ENCODE measurements at places on chromosomes 13 and 19. TPM values are rescaled to one million over a fixed set of nuclear protein-coding genes. Genes with fewer than 3 reads are reported as not detected.
A peak's percentile ranks its signal among the peaks of the same experiment; 100 is the strongest.

Gene SBSN
- not detected for total RNA-seq

Gene IGSF23
- total RNA-seq, result not detected

Gene SRRM5
- 0.32 TPM for total RNA-seq

Gene SLC7A9
- not detected for total RNA-seq

Gene BTBD2
- 90.1 TPM for total RNA-seq

Gene NLRP7
- total RNA-seq, result not detected

Gene PEG3
- total RNA-seq, result 6.1 TPM

Gene HRC
- total RNA-seq, result not detected

Gene ELSPBP1
- total RNA-seq, result not detected

Gene WDR18
- 65.7 TPM for total RNA-seq

Gene SLC25A30
- 1.9 TPM for total RNA-seq

GRCh38 chr19:1324249-1324805 lies 38.7 kb downstream of the EFNA2 start:
- H3K36me3 ChIP-seq, result no peaks in the 10 kb centered on the region
- no peak for DNase-seq
- H3K27me3 ChIP-seq, result peaks cover 11% of the 10 kb centered on the region
- peak overlapping the region; percentile 36 for H3K4me3 ChIP-seq

DNA sequence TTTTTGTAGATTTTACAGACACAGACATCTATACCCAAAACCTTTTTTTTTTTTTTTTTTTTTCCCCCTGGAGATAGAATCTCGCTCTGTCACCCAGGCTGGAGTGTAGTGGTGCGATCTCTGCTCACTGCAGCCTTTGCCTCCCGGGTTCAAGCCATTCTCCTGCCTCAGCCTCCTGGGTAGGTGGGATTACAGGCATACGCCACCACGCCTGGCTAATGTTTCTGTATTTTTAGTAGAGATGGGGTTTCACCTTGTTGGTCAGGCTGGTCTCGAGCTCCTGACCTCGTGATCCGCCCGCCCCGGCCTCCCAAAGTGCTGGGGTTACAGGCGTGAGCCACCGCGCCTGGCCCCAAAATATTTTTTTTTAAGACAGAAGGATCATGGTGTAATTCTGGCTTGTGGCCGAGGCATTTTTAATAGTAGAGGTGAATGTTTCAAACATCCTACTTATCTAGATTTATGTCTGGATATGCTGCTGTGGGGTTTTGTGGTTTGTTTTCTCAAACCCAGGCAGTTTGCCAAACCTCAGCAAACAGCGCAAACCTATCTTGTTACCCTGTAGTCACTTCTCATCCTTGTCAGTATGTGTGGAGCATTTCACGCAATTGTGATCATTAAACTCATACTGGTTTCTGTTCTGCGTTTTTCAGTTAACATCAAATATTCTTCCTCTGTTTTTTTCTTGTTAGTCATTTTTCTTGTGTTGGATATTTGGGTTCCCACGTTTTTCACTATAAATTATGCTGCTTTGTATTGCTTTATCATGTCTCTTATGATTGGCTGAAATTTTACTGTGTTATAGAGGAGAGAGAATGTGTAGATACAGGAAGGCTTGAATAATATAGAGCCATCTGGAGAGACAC lies 36.2 kb upstream of the GARRE1 start:
- DNase-seq, result no peak
- peak overlapping the region; percentile 35 for H3K27ac ChIP-seq
- H3K36me3 ChIP-seq, result peaks cover 62% of the 10 kb centered on the region
- H3K27me3 ChIP-seq, result no peaks in the 10 kb centered on the region

DNA sequence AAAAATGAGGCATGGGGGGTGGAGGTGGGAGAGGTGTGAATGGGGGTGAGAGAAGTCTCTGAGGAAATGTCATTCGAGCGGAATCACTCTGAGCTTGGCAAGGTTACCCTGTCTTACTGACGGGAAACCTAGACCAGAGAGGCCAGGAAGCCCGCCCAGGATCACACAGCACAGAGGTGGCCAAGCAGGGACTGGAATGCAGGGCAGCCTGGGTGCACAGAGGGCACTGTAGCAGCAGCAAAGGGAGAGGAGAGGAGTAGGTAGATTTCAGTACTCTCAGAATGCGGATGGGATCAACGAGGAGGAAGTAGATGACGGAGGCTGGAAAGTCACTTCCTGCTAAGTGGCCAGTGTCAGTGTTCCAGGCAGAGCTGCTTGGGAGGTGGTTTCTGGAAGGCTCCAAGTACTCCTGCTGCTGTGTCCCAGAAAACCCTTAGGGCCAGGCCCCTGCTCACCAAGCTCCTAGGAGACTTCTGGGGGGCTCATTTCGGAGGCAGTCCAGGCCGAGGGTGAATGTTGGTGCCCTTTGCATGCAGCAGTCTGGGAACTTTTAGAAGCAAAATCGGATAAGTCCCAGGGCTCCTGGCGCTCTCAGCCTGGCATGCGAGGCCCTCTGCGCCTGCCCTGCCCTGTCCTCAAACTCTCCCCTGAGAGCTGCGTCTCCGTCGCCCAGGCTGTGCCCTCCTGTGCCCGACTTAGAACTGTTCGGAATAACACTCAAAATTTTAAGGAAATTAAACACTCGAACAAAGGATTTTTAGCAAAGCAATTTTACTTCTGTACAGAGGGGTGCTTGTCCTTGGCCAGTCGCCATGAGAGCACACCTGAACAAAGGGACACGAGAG lies 33.5 kb downstream of the DNM2 start:
- H3K36me3 ChIP-seq, result no peaks in the 10 kb centered on the region
- H3K27ac ChIP-seq, result peak overlapping the region; percentile 70
- peaks cover 13% of the 10 kb centered on the region for H3K4me1 ChIP-seq
- no peak overlapping the region for H3K4me3 ChIP-seq
- no peaks in the 10 kb centered on the region for H3K27me3 ChIP-seq

DNA sequence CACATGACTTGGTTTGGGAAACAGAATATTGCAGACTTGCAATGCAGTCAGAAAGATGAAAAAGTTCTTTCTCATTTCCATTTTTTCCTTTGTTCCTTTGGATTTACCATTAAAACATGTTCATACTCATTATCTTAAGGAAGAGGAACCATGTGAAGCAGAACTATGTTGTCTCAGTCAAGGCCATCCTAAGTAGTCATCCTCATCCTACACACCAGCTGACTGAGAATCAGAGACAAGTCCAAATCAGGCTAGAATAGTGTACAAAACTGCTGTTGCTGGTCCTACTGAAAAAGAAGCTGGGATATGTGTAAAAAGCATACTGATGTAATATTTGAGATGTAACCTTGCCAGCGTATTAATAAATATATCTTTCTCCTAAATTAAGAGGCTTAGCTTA lies 433.4 kb downstream of the SLITRK5 start:
- no peak for DNase-seq
- no peaks in the 10 kb centered on the region for H3K27me3 ChIP-seq
- H3K36me3 ChIP-seq, result no peaks in the 10 kb centered on the region
- no peaks in the 10 kb centered on the region for H3K4me1 ChIP-seq

DNA sequence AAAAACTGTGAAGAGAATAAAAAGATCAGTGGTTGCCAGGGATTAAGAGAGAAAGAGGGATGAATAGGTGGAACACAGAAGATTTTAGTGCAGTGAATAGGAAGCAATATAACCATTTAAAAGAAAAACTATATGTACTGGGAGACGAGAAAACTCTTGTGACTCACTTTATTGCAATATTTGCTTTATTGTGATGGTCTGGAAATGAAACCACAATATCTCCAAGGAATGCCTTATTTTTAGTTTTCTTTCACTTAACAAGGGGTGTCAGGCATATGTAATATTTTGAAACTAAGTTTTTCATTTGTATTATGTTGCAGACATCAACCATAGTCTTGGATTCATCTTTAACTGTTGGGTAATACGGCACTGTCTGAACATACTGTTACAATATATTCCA lies 1308.2 kb downstream of the PCDH9 start:
- no peaks in the 10 kb centered on the region for H3K4me1 ChIP-seq
- no peaks in the 10 kb centered on the region for H3K27me3 ChIP-seq
- H3K27ac ChIP-seq, result no peak overlapping the region
- no peak for DNase-seq
- H3K36me3 ChIP-seq, result no peaks in the 10 kb centered on the region

DNA sequence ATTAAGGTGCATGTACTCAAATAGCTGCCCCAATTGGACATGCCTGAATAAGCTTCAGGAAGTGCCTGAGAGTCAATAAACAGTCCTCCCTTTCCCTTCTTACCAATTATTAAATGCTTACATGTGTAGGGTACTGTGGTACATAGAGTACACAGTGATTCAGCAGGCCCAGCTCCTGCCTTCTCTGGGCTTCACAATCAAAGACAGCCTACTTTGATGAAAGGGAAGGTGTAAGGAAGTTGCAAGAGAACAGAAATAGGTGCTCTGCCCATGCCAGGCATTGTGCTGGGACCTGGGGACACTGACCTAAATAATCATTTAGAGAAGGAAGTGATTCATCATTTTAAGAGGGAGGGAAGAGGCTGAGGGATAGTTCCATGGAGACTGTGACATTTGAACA lies 17.2 kb downstream of the FRY start:
- no peaks in the 10 kb centered on the region for H3K36me3 ChIP-seq
- peaks cover 15% of the 10 kb centered on the region for H3K4me1 ChIP-seq
- H3K4me3 ChIP-seq, result no peak overlapping the region
- no peak overlapping the region for H3K27ac ChIP-seq
- H3K27me3 ChIP-seq, result no peaks in the 10 kb centered on the region
- no peak for DNase-seq

GRCh38 chr19:6021878-6022569 lies 44.1 kb upstream of the RANBP3 start:
- peak overlapping the region; percentile 46 for H3K27ac ChIP-seq
- no peaks in the 10 kb centered on the region for H3K36me3 ChIP-seq
- no peak overlapping the region for H3K4me3 ChIP-seq
- peaks cover 5% of the 10 kb centered on the region for H3K4me1 ChIP-seq

DNA sequence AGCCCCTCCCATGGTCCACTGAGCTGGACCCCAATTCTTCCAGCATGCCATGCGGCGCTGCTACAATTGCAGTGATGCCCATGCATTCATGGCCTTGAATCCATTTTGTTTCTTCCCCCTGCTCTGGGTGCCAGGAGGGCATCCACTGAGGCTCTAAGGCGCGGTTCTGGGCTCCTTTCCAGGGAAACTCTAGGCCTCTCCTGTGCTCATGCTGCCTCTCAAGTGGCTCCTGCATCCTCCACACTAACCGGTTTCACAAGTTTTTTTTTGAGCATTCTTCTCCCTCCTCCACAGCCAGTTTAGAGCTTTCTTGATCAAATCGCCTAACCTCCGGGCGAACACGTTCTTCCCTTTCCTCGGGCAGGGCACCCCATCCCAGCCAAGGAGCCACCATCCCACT lies 69.1 kb upstream of the FLT1 start:
- H3K4me1 ChIP-seq, result no peaks in the 10 kb centered on the region
- H3K4me3 ChIP-seq, result no peak overlapping the region
- no peak for DNase-seq
- H3K27ac ChIP-seq, result no peak overlapping the region

- H3K27ac ChIP-seq, result peak overlapping the region; percentile 78
- no peak for DNase-seq
- peaks cover 19% of the 10 kb centered on the region for H3K36me3 ChIP-seq
- H3K27me3 ChIP-seq, result no peaks in the 10 kb centered on the region
- peaks cover 24% of the 10 kb centered on the region for H3K4me1 ChIP-seq
These were observed 3.3 kb downstream of the PPP5C start for GRCh38 chr19:46350029-46350757.

DNA sequence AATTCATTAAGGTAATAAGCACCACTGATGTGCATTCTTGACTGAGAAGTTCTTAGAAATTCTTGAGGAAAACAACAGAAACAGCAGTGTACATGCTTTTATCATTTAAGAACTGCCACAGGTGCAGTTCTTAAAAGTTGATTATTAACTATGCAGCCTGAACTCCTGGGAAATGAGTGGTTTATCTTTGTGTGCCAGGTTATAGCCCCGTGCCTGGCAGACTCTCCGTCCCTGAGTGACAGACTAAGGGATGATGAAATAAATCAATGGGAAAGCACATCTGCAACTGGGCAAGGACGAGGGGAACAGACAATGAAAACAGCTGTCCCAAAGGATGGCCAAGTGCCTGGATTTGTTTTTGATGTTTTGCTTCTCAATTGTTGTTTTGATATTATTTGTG lies 84.4 kb upstream of the SPATA13 start:
- H3K4me1 ChIP-seq, result peaks cover 10% of the 10 kb centered on the region
- peak overlapping the region; percentile 69 for H3K27ac ChIP-seq
- no peaks in the 10 kb centered on the region for H3K36me3 ChIP-seq
- no peak overlapping the region for H3K4me3 ChIP-seq
- H3K27me3 ChIP-seq, result no peaks in the 10 kb centered on the region
- DNase-seq, result no peak

DNA sequence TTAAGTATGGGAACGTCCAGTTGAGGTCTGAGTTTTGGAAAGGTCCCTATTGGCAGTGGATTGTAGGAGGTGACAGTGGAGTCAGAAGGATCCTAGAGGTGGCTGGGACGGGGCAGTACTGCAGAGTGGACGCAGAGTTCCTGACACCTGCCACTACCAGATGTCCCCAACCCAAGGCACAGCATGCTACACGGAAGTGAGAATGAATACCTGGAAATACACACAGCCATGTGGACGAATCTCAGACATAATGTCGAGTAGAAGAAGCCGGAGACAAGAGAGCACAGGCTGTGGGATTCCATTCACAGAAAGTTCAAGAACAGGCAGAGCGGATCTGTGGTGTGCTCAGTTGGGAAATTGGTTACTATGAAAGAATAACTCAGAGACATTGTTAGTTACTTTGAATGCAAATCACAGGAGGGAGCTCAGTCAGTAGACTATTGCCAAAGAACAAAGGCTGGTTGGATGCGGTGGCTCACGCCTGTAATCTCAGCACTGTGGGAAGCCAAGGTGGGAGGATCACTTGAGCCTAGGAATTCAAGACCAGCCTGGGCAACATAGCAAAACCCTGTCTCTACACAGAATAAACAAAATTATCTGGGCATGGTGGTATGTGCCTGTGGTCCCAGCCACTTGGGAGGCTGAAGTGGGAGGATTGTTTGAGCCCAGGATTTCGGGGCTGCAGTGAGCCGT lies 37.4 kb downstream of the RYR1 start:
- H3K27ac ChIP-seq, result no peak overlapping the region
- no peaks in the 10 kb centered on the region for H3K36me3 ChIP-seq
- no peaks in the 10 kb centered on the region for H3K27me3 ChIP-seq
- no peak for DNase-seq
- no peak overlapping the region for H3K4me3 ChIP-seq

DNA sequence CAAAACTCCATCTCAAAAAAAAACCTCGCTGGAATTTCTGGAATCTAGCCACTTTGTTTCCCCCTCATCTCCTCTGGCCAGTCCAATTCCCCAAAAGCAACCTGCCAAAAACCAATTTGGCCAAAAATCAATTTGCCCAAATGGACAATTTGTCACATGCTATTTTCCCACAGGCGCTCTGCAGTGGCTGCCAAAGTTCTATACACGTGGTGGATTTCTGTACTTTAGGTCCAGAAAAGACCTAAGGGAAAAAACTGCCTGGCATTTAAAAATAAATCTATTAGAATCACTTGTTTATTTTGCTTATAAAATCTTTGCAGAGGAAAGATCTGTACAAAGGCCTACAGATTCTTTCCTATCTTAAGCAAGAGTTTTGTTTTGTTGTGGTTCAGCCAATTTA lies 79.4 kb downstream of the MAP4K1 start:
- H3K4me1 ChIP-seq, result no peaks in the 10 kb centered on the region
- H3K27me3 ChIP-seq, result no peaks in the 10 kb centered on the region
- peak overlapping the region; percentile 61 for H3K27ac ChIP-seq
- DNase-seq, result no peak

All from ascending aorta (tissue), 2 donors.